ENCODE measurements at places on chromosomes 11 and 22. TPM values are rescaled to one million over a fixed set of nuclear protein-coding genes. Genes with fewer than 3 reads are reported as not detected.

MYEOV gene
- not detected for total RNA-seq

KCNJ1 gene
- not detected for total RNA-seq

TCF20 gene
- 50.8 TPM for total RNA-seq

LARGE2 gene
- total RNA-seq: 3.8 TPM

SLC22A6 gene
- 0.88 TPM for total RNA-seq

OR10A3 gene
- total RNA-seq: not detected

IL18BP gene
- 8.2 TPM for total RNA-seq

C1QTNF4 gene
- total RNA-seq: 18.5 TPM

MICAL2 gene
- total RNA-seq: 24.3 TPM

KCNK4 gene
- total RNA-seq: 1.8 TPM

OR5P2 gene
- not detected for total RNA-seq

USH1C gene
- 1.3 TPM for total RNA-seq

POLA2 gene
- total RNA-seq: 8.9 TPM

MYRF gene
- total RNA-seq: 20.1 TPM

SMTNL1 gene
- total RNA-seq: 0.88 TPM

OR5B17 gene
- not detected for total RNA-seq

KCNQ1OT1 gene
- total RNA-seq: 10.4 TPM

SMCO4 gene
- 16.5 TPM for total RNA-seq

MMP8 gene
- not detected for total RNA-seq

ARVCF gene
- total RNA-seq: 169 TPM

ACR gene
- total RNA-seq: not detected

ELFN2 gene
- 7.0 TPM for total RNA-seq

OSBP2 gene
- 59.9 TPM for total RNA-seq

ACRV1 gene
- not detected for total RNA-seq

BRD1 gene
- total RNA-seq: 66.4 TPM

GAB4 gene
- total RNA-seq: not detected

SGSM1 gene
- total RNA-seq: 3.6 TPM

CDKN1C gene
- total RNA-seq: 118 TPM

CHST1 gene
- total RNA-seq: 5.6 TPM

SLC6A5 gene
- 0.99 TPM for total RNA-seq

DEFB131B gene
- not detected for total RNA-seq

LIF gene
- total RNA-seq: 0.93 TPM

Measured in camera-type eye (tissue), 1 donor.